Stimulated activated CD4-positive, alpha-beta T cell treated with anti-CD3 and anti-CD28 coated beads, Interleukin-1b, Interleukin-23, amount 100 ng/mL, for 48 hours (primary cell): ENCODE measurements at places on chromosomes 7 and 10.

DNA sequence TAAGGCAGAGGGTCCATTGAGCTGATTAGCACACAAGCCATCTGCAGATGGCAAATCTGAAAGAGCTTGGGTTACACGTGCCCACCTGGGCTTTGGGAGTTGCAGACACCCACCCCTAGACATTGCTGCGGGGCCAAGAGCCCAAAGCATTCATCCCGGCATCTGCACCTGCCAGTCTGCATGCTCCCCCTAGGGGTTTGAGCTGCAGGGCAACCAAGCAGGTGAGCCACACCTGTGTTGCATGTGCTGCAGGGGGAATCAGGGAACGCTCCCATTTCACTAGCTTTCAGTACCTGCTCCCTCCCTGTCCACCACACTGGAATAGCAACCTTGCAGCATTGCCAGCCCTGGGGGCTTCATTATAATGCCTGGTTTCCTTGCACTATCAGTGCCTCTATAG is 21.1 kb downstream of the C7orf33 start:
- no peak for DNase-seq

DNA sequence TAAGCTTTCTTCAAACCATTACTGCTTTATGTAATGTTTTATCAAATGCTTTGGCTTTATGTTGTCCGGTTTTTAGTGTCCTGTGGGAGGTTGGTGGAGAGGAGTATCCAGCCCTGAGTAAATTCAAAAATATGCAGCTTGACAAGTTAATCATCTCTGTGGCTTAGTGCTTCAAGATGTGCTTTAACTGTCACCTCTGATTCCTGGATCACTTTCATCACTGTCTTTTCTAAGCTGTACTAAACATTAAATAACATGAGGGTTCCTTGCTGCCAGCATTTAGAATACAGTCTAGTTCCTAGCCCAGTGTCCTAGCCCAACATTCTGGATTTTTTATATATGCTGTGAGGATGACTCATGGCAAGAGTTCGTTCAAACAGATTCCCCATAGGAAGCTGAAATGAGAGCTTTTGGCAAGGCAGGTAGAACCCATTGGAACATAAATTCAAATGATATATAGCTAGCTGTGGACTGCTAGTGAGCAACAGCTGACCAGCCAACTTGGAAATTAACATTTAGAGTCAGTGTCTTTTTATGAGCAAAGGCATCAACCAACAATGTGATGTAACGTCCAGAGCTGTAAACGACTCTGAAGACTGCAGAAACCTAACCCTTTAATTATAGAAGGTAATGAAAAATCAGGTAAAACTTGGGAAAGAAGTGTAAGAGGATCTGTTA is 80.6 kb upstream of the OIT3 start:
- DNase-seq: no peak

- DNase-seq: no peak
Measured at GRCh38 chr7:134165252-134165651, 38.1 kb downstream of the LRGUK start.

DNA sequence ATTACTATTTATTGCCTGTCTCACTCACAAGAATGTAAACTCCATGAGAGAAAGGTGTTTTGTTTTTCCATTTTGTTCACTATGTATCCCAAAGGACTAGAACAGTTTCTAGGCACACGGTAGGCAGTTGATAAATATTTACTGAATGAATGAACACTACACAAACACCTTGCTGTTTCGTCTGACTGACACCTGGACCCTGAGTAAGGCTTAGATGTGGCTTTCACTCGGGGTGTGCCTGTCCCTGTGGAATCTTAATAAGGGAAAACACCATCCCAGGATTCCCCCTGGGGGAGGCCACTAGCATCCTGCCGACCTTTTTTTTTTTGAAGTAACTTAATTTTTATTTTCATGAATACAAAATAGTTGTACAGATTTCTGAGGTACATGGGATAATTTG is 66.6 kb upstream of the STEAP1B start:
- no peak for DNase-seq

- no peak for DNase-seq
Measured at GRCh38 chr7:48611993-48612392, 312.4 kb upstream of the CDC14C start.

GRCh38 chr10:128027822-128028507 is 98.3 kb downstream of the MKI67 start:
- DNase-seq: no peak

DNA sequence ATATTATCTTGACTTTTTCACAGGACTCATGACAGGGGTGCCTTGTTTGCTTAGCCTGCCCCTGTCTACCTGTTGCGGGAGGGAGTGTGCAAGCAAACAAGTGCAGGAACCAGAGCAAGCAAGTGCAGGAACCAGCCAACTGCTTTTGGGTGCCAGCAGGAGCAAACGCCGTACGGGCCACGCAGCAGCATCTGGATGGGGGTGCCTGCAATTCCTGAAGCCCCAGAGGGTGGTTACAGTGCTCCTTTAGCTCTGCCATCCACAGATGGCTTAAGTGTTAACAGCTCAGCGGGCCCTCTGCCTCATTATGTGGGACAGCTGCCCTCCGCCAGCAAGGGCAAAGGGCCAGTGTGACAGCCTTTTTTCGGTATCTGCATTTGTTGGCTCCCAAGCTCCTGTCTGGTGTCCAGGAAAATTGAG is 83.5 kb downstream of the MICU1 start:
- DNase-seq: no peak

GRCh38 chr7:147547252-147547897 is 1043.2 kb upstream of the C7orf33 start:
- no peak for DNase-seq

- DNase-seq: no peak
Measured at GRCh38 chr10:25804505-25804904, 129.5 kb upstream of the MYO3A start.

DNA sequence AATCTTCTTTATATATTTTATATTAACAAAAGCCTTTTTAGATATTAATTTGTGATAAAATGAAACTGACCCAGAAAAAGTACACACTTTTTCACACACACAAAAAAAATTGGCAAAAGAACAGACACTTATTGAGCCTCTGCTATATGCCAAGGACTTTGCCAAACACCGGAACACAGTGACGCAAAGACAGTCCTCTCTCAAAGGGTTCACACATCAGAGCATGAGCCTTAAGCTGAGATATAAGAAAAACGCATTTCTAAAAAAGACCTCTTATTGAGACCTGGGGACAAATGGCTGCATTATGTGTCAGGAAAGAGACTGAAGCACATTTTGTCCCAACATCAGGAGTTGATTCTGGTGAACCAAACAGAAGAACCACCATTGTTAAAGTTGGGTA is 24.0 kb upstream of the ABCB4 start:
- no peak for DNase-seq

GRCh38 chr10:129278686-129279085 is 188.4 kb upstream of the MGMT start:
- DNase-seq: no peak

- no peak for DNase-seq
Measured at GRCh38 chr7:134279898-134280297, 36.8 kb downstream of the SLC35B4 start.
